ENCODE measurements at places on chromosomes 3 and 15.

DNA sequence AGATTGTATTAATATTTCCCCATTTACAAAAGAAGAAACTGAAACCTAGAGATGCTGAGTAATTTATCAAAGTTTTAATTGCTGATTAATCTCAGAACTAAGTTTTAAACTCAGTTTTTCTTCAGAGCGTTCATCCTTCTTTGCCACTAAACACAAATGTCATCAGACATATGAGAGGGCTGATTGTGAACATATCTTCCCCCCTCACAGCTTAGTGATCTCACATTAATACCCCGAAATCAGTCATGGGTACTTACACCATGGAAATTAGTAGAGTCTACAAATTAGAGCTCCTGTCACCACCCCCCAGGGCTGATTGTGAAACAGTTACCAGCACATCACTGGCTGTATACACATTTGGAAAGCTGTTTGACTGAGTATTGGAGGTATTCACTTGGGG, 189.3 kb upstream of the SGO1 start:
- no peak for DNase-seq

DNA sequence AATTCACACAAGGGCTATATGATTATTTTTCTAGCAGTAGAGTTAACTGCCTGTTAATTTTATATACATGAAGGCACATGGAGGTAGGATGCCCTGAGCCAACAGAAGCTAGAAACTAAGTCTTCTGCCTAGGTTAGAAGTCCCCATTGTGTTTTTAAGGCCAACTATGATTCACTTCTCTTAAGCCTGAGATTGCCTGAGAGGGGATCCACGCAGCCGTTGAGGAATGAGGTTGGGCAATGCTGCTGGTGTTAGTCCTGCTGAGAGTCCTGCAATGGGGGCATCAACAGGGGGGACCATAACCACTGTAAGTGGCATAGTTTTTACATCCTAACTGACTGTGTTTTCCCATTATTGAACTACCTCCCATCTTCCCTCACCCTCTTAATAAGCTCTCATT, 60.1 kb upstream of the PFN2 start:
- DNase-seq: no peak

- DNase-seq: no peak
These were observed 1.0 kb downstream of the NGRN start for GRCh38 chr15:90266485-90266884.

DNA sequence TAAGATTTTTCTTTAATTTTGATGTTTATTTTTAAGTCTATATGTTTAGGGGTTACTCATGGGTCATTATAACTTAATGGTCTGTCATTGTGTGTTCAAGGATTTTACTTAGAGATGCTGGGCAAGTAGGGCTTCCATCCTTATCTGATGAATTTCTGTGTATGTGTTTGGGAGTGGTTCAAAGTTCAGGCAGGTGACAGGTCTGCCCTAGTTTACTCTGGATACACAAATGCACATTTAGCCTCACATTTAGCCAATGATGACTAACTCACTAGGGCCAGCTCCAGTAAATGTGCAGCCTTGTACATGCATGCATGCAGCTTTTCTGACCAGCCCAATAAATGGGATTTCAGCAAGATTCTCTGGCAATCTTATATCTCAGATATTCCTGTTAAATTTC, 554.1 kb downstream of the SI start:
- no peak for DNase-seq

DNA sequence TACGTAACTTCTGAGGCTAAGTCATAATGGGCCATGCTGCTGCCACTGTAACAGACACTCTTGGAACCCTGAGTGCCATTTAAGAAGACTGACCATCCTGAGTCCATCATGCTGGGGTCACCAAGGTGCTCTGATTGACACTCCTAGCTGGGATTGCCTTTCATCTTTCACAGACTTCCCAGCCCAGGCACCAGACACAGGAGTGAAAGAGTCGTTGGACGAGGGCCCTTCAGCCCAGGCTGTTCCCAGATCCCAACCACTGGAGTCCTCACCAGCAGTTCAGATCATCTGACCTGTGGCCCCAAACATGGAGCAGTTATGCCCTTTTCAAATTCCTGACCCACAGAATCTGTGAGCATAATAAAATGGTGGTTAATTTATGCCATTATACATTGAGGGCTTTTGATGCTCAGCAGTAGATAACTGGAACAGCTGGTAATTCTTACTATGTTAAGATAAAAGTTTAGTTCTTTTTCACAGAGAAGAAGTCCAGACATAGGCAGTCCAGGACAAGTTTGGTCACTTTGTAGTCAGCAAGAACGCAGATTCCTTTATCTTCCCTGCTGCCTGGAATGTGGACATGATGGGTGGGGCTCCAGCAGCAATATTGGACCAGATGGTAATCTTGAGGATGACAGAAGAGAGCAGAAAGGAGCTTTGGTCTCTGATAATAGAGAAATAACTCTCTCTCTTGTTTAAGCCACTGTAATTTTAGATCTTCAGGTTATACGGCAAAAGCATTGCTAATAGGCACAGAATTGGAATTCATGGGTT, 7.3 kb upstream of the EHD4 start:
- DNase-seq: no peak

DNA sequence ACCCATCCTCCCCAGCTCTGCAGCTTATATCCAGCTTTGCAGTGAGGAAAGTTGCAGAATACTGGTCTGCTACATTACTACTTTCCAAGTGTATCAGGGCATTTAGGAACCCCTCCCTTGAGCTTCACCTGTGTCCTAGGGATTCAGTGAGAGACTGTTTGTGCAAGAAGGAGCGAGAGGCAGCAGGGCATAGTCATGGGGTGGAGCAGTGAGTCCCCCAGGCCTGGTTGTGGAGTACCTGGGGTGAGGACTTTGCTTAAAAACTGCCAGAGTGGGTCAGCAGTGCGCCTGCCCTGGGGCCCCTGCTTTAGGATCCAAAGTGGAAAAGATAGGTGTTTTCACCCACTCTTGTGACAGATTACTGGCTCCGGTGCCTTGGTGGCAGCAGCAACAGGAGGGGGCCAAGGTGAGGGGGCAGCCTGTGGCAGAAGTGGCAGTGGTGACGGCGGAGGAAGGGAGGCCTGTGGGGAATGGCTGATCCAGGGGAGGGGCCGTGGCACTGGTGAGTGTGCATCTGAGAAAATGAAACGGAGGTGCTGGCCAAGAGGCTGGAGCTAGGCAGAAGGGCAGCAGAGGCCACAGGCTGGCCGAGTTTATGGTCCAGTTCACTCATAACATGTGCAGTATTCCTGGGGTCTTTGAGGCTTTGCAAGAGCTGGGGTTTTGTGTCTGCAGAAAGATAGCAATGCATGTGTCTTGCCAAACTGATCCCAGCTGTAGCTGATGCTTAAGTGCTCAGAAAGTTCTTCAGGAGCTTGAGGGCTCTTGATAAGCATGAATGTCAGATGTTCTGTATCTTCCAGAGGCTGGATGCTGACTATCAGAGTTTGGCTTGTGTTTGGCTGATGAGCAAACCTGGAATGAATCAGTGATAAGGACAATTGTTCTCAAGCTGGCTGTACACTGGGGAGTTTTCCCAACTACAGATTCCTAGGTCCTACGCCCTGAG, 43.4 kb downstream of the GOLGA6A start:
- DNase-seq: no peak

DNA sequence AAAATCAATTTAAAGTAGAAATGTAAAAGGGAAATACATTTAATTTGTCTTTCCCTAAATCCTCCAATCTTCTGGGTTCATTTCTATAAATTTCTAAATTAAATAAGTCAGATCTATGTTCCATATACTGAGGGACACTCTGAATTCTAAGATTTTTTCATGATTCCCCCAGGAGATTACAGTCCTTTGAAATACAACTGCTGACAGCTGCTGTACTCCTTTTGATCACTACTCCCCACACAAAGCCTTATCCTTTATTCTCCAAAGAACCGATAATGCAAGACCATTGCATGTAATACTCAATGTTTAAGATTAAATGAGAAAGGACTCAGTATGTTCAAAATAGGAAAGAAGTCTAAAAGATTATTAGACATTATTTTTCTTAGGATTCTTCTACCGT, 865.7 kb downstream of the EPHA3 start:
- no peak for DNase-seq

GRCh38 chr15:57118013-57118799, 199.8 kb downstream of the TCF12 start:
- DNase-seq: no peak

- no peak for DNase-seq
These were observed 115.5 kb downstream of the SLC25A26 start for GRCh38 chr3:66336333-66336766.

DNA sequence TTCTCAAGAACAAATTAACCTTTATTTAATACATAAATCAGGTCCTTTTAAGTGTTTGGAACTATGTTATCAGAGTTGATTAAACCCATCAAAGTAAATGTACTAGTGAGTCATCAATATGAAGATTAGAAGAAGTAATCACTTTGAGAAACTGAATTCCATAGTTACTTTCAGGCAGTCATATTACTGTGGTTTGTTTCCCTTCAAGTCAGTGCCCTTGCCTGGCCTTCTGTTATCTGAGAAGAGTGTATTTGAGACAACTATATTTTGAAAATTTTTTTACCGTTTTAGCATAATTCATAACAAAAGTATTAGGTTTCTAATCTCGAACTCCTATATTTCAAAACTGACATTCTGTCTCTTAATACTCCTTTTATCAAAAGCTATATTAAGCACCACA, 73.6 kb downstream of the GMPS start:
- DNase-seq: no peak

DNA sequence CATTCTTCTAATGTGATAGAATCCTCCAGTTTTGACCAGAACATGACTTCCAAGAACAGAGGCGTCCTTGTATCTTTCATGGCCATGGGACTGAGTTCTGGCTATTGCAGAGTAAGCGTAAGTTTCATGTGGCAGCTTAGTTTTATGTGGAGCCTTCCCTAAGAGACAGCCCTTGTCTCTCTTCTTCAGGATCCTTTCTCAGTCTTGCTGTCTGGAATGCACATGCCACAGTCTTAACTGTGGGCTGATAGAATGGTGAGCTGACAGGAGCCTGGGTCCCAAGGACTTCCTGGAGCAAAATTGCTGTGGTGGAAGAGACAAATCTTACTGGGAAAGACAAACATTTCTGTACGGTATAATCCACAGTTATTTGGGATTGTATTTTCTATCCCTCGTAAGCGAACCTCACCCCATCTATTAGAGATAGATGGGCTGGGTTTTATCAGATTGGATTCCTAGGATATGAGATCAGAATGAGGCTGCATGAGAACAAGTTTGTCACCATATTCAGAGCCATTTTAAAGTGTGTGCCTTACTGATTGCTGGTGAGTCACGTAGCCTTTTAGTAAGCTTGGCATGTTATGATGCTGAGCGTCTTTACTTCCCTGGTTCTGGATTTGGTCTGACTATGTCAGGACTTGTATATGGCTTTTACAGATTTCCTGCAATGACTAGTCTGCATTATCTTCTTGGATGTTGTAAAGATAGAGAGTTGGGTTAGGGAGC, 32.8 kb downstream of the CDIN1 start:
- no peak for DNase-seq

GRCh38 chr15:67512140-67512539, 8.8 kb upstream of the C15orf61 start:
- no peak for DNase-seq

- no peak for DNase-seq
These were observed 45.0 kb downstream of the BCL2L10 start for GRCh38 chr15:52067545-52067926.

- DNase-seq: no peak
These were observed 52.8 kb downstream of the PLD1 start for GRCh38 chr3:171757361-171758034.

- DNase-seq: no peak
These were observed 3.1 kb downstream of the DMXL2 start for GRCh38 chr15:51619331-51620035.

Measured in activated CD8-positive, alpha-beta memory T cell treated with anti-CD3 and anti-CD28 coated beads, Interleukin-2, amount 50 U/mL, for 4 hours (primary cell).